ENCODE measurements at places on chromosomes 4 and X. TPM values are rescaled to one million over a fixed set of nuclear protein-coding genes. Genes with fewer than 3 reads are reported as not detected.

DNA sequence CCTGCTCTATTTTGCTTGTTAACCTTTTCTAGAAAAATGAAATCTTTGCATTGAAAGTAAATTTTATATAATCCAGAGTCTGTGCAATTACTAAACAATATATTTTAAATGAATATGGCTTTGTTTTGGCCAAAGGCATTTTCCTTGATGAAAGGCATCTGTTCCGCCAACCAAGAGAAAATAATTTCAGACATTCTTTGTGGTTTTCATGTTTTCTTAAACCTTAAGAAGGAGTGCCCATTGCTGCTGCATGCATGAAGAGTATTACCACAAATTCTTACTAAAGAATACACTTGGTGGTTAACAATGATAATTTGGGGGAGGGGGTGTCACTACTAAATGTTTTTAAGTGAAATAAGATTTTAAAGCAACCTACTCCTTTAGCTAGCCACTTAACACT lies 2.7 kb upstream of the PDGFC start:
- ATAC-seq, result no peak

The GPM6B gene
- total RNA-seq, result 3.6 TPM

DNA sequence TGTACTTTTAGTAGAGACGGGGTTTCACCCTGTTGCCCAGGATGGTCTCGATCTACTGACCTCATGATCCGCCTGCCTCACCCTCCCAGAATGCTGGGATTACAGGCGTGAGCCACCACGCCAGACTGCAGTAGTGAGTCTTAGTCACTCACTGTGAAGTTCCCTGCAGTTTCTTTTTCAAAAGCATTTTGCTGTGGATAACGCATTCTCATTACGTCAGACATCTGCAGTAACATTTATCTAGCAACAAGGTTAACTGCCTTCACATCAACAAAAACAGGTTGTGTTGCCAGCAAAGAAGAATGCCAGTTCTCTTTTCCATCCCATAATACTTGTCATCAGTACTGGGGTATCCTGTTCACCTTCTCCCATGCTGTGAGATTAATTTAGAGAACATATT lies 164.6 kb downstream of the DHRSX start:
- no peak for ATAC-seq

DNA sequence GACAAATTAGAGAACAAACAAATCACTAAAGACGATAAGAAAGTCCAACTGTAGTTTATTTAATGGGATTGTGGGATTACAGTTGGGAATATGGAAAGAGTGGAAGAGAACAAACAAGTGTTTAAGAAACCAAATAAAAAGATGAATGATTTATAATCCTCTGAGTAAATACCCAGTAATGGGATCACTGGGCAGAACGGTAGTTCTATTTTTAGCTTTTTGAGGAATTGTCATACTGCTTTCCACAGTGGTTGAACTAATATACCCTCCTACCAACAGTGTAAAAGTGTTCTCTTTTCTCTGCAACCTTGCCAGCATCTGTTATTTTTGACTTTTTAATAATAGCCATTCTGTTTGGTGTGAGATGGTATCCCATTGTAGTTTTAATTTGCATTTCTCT lies 15.0 kb downstream of the C4orf51 start:
- ATAC-seq, result no peak

- no peak for ATAC-seq
Observed at GRCh38 chr4:173878701-173879100, 348.7 kb upstream of the HAND2 start.

The PRPS1 gene
- total RNA-seq, result 14.6 TPM

DNA sequence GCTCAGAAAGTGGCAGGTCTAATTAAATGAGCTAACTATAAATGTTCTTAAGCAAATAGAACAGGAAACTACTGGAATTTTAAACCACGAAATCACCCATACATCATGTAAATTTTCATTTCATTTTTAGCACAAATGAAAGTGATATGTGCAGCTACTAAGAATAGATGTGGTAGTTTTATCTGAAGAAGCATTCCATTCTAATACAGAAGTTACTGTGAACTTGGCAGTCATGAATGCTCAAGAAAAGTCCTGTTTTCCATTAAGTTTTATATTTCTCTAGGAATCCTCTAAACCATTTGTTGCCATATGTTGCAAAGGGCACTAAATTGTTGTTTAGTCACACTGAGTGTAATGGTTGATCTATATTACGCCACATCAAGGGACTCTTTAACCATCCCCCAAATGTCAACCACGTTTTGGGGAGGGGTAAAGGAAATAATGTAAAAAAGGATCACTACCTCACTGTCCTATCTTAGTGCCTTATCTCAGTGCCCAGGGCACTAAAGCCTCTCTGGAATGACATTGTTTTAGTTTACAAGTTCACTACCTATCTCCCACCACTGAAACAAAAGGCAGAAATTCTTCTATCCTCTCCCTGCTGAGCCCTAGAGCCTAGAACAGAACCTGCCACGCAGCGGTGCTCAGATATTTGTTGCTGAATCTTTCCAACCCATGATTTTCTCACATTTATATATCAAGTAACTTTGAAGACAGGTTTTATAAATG lies 118.0 kb downstream of the SHISA3 start:
- no peak for ATAC-seq

The SSX4B gene
- total RNA-seq, result not detected

The ERAS gene
- total RNA-seq, result not detected

The MAGEA2B gene
- total RNA-seq, result not detected

DNA sequence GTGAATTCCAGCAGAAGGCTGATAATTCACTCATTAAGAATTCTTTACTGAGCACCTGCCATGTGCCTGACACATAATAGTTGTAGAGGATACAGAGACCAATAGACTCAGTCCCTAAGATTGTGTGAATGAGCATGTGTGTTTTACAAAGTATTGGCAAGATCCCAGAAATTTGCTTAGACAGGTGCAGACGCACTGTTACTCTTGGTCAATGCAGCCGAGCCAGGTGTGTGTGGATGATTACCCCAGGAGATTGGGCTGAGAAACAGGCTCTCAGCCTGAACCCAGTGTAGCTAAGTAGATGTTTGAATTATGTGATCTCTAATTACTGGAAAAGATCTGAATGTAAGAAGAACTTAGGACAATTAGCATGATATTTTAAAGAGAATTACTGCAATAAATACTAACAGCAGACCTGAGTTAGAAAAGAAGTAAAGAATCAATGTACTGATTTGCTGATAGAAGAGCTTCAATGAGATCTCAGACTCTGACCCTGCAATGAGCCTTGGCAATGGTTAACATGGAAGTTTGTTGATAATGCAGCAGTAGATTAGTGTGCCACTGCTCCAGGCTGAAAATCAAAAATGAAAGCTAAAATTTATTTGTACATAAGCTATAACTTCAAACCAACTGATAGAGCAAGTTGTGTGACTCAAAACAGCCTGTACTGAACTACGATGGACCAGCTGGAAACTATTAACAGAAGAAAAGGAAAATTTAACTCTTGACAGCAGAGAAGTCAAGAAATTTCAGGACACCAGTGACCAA lies 32.2 kb upstream of the NDST4 start:
- no peak for ATAC-seq

DNA sequence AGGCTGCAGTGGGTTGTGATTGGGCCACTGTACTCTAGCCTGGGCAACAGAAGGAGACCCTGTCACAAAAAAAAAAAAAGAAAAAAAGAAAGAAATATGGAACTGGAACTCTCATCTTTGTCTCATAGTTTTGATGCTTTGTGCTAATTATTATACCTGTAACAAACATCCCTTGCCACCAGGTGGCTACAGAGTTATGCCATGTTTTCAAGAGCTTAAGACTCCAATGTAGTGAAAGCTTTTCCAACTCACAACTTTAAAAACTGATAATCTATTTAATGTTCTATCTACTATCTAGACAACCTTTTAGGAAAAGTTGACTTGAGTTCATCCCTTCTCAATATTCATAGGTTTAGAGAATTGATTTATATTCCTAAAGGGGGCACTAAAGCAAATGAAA lies 42.4 kb downstream of the HTR2C start:
- no peak for ATAC-seq

DNA sequence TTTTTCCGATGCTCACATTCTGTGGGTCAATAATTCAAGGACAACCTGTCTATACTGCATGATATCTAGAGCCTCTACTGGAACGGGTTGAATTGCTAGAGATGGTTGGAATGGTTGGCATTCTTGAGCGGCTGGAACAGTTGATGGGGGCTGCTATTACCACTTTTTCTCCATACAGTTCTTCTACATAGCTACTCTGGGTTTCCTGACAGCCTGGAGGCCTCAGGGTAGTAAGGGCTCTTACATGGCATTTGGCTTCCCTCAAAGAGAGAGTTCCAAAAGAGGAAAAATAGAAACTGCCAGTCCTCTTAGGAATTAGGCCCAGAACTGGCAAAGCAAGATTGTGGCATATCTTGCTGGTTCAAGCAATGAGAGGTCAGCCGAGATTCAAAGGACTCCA lies 53.1 kb downstream of the NAA11 start:
- no peak for ATAC-seq

DNA sequence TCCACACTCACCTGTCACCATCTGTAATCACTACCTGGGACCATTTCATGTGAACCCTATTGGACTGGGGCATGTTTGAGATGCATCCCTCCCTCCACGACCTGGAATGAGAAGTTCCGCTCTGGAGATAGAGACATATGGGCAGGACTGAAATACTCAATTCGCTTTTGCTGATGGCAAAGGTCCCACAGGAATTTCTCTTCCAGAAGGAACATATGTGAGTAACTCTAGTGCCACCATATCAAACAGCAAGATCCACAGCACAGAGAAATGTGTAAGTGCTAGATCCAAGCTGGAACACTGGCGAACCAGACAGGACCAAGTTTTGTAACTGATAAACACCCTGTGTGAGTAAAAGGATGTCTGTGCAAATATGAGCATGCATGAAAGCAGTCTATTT lies 43.9 kb downstream of the SEL1L3 start:
- no peak for ATAC-seq

DNA sequence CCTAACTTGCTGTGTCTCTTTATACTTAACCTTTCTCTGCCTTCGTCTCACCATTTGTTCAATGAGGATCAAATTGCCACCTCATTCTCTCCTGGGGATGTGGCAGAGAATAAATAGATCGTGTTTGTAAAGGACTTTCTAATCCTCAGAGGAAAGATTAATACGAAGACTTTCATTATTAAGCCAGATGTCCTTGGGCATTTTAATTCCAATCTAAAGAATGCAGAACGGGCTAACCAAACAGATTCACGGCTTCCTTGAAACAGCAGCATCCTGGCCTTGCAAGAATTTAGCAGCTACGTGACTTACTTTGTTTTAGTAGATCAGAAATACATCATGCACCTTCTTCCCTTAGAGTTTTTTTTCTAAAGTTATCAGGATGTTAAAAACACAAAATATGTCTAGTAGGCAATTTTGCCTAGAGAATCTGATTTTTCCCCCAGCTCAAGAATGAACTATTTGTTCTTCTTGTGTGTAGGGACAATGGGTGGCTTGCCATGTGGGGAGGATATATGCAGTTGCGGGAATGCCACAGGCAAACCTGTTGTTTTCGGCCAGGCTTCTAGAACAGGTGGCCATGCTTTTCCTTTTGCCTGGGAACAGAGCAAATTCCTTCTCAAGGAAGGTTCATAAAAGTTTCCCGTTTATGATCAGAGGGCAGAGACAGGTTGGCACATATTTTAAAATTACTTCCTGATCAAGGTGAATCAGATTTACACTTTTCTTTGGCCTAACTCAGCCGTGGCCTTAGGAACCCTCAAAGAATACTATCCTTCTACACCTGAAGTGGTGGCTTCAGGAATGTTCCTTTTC lies 3.0 kb downstream of the MID1 start:
- ATAC-seq, result peak; percentile 34

The GABRE gene
- 27.5 TPM for total RNA-seq

GRCh38 chr4:34182306-34182705 lies 2062.0 kb downstream of the ARAP2 start:
- ATAC-seq, result no peak

DNA sequence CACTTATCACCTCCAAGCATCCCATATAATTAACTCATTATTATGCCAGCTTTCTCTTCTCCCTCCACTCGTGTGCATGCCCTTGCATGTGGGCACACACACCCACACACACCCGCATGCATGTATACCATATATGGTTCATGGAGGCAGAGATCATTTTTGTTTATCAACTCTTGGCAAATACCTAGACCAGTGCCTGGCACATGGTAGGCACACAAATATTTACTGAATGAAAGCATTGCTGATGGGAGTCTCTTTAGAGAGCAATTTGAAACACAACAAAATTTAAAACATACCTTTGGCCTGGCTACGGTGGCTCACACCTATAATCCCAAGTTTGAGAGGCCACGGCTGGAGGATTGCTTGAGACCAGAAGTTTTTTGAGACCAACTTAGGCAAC lies 51.1 kb upstream of the SLC10A4 start:
- ATAC-seq, result peak; percentile 48

The NDNF gene
- total RNA-seq, result 0.44 TPM

- no peak for ATAC-seq
Observed at GRCh38 chr4:141352909-141353525, 132.3 kb downstream of the ZNF330 start.

The CC2D2A gene
- 9.6 TPM for total RNA-seq

DNA sequence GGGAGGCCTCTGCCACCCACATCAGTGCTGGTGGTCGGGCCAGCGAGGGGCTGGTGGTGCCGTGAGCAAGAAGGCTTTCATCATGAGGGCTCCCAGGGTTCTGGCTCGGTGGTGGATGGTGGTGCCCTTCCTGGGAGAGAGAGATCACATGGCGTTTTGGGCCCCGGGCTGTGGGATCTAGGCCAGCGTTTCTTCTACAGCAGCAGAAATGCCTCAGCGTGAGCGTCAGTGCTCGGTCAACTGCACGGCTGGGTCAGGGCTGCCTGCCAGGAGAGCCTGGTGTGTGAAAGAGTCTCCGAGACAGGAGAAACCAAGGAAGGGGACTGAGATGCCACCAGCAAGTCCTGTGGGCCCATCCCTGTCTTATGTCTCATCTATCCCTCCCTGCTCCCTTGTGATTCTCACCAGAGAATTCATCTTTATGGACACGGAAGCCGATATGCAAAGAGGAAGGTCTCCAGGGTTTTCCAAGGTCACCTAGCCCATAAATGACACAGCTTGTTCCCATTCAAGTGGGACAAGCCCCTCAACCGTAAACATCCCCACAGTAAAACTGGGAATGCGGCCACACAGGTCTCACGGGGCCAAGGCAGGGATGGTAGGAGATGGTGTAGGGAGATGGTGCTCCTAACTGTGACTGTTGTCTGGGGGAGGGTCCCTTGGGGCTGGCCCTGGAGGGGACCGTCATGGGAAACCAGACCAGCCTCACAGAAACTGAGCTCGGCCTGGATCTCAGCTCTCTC lies 99.2 kb downstream of the SORCS2 start:
- peak; percentile 19 for ATAC-seq

- ATAC-seq, result peak; percentile 45
Observed at GRCh38 chr4:8173492-8174242, 15.1 kb upstream of the ABLIM2 start.

The SMARCA1 gene
- 6.6 TPM for total RNA-seq

- ATAC-seq, result no peak
Observed at GRCh38 chr4:108223313-108223712, 54.6 kb upstream of the LEF1 start.

The UBL4A gene
- total RNA-seq, result 32.3 TPM

- no peak for ATAC-seq
Observed at GRCh38 chr4:142378179-142378578, 467.9 kb downstream of the INPP4B start.

GRCh38 chr4:89997171-89997704 lies 102.6 kb downstream of the MMRN1 start:
- no peak for ATAC-seq

All from esophagus mucosa (tissue), 1 donor.